ENCODE measurements at places on chromosomes 5 and 9.

DNA sequence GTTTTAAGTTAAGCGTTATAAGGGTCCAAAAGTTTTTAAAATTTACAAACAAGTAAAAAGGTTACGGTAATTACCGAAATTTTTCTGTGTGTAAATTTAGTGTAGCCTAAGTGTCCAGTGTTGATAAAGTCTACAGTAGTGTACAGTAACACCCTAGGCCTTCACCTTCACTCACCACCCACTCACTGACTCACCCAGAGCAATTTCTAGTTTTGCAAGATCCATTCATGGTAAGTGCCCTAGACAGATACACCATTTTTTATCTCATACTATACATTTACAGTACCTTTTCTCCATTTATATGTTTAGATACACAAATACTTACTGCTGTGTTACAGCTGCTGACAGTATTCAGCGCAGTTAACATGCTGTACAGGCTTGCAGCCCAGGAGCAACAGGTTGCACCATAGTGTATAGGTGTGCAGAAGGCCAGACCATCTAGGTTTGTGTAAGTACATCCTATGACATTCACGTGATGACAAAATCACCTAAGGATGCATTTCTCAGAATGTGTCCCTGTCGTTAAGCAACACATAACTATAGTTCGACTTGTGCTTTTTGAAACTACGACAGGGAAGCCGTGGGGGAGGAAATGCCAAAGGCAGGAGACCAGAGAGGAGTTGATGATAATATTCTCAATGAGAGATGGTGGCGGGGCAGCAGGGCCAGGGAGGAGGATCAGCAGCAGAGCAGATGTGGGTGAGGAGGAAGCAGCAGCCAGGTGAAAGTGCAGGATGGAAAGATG, 48.6 kb downstream of the PSMB7 start:
- DNase-seq: no peak

DNA sequence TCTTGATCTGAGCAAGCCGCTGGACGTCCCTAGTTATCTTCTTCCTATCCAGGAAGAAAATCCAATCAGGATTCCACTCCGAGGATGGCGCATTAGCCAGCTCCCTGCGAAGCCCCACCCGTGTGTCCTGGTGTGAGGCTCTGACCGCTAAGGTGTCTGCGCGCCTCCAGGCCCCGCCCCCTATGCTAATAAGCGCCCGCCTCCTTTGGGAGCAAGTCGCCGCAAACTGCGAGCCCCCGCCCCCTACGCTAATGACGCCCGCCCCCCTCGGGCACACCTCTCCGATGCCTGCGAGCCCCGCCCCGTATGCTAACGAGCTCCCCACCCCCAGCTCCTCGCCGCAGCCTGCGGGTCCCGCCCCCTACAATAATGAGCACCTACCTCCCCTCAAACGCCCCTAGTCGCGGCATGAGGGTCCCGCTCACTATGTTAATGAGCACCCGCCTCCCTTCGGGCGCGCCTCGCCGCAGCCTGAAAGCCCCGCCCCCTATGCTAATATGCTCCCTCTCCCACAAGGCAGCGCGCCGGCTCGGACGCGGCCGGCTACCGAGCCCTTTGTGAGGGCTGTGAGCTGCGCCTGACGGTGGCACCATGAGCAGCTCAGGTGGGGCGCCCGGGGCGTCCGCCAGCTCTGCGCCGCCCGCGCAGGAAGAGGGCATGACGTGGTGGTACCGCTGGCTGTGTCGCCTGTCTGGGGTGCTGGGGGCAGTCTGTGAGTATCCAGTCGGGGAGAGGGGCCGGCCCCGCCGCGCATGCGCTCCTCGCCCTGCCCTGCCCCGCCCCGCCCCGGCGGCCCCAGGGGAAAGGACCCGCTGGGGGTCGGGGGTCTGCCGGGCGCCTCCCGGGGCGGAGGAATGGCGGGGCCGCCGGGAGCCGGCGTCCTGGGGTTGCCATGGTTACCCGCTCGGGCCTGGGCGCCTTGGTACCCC, at the start of gene CACFD1:
CACFD1 (plus strand) TSS at position 503 of the 929 bp plus-strand sequence; CDS start at position 592, 89 bp downstream.
- peak; percentile 98 for DNase-seq

- DNase-seq: no peak
These were observed 23.4 kb downstream of the MEGF10 start for GRCh38 chr5:127313847-127314473.

DNA sequence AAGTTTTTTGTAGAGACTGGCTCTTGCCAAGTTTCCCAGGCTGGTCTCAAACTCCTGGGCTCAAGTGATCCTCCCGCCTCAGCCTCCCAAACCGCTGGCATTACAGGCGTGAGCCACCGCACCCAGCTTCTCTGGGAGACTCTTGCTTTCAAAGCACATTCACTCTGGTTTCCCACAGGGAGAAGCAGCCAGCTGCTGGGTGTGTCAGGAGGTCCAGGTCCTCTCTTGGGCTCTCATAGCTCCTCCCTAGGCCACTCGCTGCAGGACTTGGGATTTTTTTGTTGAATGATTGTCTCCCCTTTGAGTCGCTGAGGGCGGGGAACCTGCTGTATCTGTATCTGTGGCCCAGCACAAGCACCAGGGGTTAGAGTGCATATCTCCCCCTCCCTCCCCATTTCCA, 68.4 kb upstream of the RAPGEF1 start:
- no peak for DNase-seq

GRCh38 chr5:156405988-156406387, 79.0 kb downstream of the SGCD start:
- DNase-seq: no peak

DNA sequence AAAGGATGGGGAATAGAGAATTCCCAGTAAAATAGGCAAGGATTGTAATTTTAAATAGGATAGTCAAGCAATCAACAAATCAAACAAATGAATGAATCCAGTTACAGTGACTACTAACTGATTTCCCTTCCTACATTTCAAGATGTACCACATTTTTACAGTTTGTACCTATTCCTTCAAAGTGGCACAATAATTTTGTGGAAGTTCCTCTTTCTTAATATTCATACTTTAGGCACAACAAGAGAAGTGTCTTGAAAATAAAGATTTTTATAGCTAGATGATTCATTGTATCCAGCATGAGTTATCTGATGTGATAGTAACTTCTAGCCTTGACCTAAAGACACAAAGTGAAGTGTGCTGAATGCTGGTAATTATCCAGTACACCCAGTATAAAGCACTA, 122.2 kb upstream of the ACOT12 start:
- no peak for DNase-seq

- DNase-seq: no peak
These were observed 442.6 kb upstream of the RGMB start for GRCh38 chr5:98330871-98331270.

DNA sequence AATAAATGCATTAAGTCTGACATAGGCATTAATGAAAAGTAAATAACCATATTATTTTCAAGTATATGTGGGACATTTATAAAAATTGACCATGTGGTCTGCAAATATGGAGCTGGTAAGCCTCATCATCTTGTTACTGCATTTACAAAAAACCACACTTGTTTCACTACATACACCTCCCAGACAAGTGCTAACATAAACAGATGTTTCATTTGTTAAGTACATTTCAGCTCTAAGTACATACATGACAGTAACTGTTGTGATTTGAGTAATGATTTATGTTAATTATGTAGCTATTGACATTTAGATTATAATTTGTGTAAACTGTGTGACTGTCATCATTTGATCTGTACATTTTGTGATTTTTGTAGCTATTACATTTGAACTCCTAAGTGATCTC, 13.9 kb downstream of the IDNK start:
- DNase-seq: no peak

- no peak for DNase-seq
These were observed 325.6 kb downstream of the PRELID2 start for GRCh38 chr5:145509336-145510136.

DNA sequence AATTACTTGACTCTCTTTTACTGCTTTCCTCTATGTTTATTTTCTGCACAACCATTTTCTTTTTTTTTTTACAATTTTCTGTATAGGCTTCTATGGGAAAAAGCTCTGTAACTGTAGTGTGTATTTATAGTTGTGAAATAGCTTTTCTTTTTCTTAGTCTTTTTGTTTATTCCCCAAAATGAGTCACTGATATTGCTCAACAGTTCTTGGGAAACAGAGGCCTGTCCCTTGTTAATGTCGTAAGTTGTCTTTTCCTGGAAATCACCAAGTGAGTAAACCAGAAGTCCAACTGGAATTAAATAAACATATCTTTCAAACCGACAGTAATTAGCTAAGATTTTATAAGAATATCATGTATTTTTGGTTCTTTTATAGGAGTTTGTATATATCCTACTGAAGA, 325.1 kb upstream of the PRR16 start:
- no peak for DNase-seq

DNA sequence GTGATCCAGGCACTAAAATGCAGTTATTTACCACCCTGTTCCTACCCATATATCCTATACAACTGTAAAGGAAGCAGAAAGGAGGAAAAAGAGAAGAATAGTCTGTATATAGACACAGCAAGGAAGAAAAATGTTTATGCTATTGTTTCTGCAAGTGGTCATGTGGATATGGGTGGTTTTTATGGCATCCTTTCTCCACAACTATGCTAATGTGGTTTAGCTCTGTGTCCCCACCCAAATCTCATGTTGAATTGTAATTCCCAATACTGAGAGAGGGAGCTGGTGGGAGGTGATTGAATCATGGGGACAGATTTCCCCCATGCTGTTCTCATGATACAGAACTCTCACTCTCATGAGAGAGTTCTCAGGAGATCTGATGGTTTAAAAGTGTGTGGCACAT, 439.8 kb downstream of the ZSWIM6 start:
- no peak for DNase-seq

- DNase-seq: no peak
These were observed 13.2 kb upstream of the IL12B start for GRCh38 chr5:159343295-159344094.

DNA sequence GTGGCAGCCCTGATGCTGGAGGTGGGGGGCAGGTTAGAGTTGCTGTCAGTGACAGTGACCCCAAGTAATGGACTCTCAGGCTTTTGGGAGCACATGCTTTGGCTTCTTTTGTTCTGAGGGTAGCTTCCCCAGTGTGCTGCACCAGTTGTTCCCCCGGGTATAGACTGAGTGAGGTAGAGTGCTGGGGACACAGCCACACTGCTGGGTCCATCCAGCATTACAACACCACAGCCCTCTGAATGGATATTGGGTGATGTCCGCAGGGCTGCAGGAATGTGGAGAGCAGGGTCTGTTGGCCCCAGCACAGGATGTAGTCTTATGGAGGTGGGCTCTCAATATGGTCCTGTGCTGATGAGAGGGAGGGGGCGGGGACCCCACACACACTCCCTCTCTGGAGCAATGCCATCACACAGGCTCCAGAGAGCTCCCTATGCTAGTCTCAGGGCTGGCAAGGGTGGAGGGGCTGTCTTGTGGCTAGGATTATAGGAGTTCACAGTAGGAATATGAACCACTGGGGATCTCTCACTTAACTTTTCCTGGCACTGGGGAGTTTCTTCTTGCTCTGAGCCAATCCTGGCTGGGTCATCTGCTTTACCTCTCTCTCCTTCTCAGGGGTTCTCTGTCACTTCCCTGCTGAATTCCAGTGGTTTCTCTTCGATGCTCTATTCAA, 20.7 kb downstream of the OSMR start:
- DNase-seq: no peak

GRCh38 chr9:9612270-9612669, 1000.5 kb downstream of the PTPRD start:
- DNase-seq: no peak

- no peak for DNase-seq
These were observed 34.1 kb downstream of the CXXC5 start for GRCh38 chr5:139682016-139682975.

- DNase-seq: no peak
These were observed 6.6 kb downstream of the GALNT10 start for GRCh38 chr5:154196955-154197652.

DNA sequence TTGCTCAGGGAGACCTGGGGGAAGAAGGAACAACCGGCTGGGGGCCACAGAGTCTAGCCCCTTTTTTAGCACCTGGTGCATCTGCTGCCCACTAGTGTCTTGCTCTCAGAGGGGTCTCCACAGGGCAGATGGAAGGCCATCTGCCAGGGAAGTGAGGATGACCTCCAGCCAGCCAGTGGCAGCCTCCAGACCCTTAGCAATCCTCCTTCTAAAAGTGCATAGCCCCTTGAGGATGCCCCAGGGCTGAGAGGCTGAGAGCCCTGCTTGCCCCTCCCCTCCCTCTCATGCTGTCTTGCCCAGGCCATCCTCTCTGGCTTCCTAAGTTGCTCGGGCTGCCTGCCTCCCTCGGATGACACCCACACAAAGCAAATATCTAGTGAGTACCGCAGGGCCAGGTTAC, 81.5 kb upstream of the PANK3 start:
- DNase-seq: no peak

GRCh38 chr9:109599131-109599530, 101.0 kb upstream of the PTPN3 start:
- no peak for DNase-seq

DNA sequence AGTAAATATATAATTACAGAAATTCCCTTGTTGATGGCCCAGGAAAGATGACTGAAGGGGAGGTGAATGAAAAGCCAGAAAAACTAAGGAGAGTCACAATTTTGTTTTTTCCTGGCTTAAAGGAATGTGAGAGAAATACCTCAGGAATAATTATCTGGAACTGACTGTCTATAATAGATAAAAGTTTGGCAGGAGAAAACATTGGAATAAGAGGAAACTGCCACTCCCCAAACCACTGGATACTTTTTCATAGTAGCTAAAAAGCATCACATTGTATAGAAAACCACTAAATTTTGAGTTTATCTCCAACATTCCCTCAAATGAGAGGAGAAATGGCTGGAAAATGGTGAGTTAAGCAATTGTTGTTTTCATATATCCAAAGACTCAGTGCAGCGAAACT, 326.0 kb downstream of the NPR3 start:
- no peak for DNase-seq

DNA sequence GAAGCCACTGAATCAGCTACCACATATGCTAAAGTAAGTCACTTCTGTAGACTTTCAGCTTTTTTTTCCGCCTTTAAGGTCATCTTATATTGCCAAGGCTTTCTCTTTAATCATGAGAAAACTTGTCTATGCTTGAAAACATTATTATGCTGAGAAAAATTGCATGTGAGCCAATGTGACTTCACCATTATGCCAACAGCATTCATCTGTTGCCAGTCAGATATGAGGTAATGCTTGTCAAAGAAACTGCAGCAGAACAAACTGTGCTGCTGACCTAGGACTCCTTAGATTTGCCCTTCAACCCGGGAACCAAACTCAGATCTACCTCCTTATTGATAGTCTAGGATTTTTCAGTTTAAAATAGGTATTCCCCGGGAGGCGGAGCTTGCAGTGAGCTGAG, 34.3 kb downstream of the SLC44A1 start:
- no peak for DNase-seq

DNA sequence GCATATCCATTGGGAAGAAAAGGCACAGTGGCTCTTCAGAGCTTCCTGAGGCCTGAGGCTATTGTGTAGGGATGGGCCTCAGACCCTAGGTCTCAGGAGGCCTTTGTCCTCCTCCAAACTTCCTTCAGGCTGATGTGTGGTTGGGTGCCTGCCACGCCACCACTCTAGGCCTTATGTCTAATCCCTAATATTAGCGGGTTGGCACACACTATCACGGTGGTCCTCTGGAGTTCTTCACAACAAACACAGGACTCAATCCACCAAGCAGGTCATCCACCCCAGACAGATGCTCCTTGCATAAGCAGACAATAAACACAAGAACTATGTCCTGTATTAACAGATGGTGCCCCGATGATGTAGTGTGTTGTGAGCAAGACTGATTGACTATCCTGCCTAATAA, 31.0 kb upstream of the FSTL4 start:
- DNase-seq: no peak

GRCh38 chr9:108272349-108272899, 583.4 kb downstream of the ACTL7B start:
- peak; percentile 27 for DNase-seq
